ENCODE measurements at places on chromosomes 1 and 21. TPM values are rescaled to one million over a fixed set of nuclear protein-coding genes. Genes with fewer than 3 reads are reported as not detected.

AMY1C gene
- not detected for total RNA-seq

HES2 gene
- not detected for total RNA-seq

OR2C3 gene
- not detected for total RNA-seq

S100A12 gene
- total RNA-seq, result not detected

C1QC gene
- total RNA-seq, result not detected

PTPN22 gene
- 133 TPM for total RNA-seq

ACKR1 gene
- total RNA-seq, result not detected

TMEM200B gene
- total RNA-seq, result 0.09 TPM

RNF19B gene
- total RNA-seq, result 47.4 TPM

PTGS2 gene
- total RNA-seq, result 2.2 TPM

OR2L13 gene
- not detected for total RNA-seq

Measured in activated CD8-positive, alpha-beta memory T cell treated with anti-CD3 and anti-CD28 coated beads, Interleukin-2, amount 10 ng/mL, durations not matched to agents 7 days and 5 days (primary cell).